ENCODE measurements at places on chromosomes 13 and 19.

- DNase-seq = no peak
These were observed 837 bp downstream of the GNA15 start for GRCh38 chr19:3136684-3137055.

DNA sequence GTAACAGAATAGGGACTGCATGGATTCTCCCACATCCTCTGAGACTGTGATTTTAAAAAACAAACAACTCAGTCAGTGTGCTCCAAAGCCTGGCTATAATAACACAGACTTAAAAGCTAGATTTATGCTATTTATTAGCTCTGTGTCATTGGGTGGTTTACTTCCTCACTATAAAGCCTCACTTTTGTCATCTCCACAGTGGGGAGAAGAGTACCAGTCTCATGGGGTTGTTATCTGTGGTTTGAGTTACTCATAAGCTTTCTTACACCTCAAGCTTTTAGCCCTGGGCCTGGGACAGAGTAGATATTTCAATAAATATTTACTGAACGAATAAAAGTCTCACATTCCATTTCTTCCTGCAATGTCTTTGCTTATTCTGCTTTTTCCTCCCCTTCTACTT lies 5.3 kb downstream of the RNASEH2B start:
- no peak for DNase-seq

DNA sequence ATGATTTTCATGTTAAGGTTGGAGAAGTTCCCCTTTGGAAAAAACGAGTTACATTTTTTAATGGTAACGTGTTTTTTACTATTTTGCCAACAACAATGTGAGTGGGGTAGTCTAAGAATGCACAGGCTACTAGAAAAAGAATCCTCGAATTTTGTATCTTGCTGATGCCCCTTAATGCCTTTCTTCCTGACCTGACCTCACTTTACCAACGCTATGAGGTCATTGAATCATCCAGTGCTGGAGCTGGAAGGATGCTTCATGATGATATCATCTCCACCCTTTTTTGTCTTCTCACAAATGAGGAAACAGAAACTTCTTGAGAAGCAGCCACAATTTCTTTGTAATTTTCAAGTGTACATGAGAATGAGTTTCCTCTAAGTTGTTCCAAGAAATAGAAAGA lies 8.2 kb upstream of the UBL3 start:
- no peak for DNase-seq

GRCh38 chr13:56314765-56315164 lies 826.0 kb upstream of the PRR20A start:
- DNase-seq = no peak

DNA sequence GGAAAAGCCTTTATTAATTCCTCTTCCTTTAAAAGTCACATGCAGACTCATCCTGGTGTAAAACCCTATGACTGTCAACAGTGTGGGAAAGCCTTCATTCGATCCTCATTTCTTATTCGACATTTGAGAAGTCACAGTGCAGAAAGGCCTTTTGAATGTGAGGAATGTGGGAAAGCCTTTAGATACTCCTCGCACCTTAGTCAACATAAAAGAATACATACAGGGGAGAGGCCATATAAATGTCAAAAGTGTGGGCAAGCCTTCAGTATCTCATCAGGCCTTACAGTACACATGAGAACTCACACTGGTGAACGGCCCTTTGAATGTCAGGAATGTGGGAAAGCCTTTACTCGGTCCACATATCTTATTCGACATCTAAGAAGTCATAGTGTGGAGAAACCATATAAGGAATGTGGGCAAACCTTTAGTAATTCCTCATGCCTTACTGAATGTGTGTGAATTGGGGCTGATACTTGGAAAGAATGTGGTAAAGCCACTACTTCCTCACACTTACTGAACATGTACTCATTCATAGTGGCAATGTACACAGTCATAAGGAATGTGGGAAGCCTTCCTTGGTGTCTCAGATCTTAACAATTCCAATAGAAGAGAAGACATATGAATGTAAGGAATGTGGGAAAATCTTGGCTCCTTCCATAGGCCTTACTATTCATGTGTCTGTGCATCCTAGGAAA lies 18.8 kb downstream of the ZNF559 start:
- no peak for DNase-seq

DNA sequence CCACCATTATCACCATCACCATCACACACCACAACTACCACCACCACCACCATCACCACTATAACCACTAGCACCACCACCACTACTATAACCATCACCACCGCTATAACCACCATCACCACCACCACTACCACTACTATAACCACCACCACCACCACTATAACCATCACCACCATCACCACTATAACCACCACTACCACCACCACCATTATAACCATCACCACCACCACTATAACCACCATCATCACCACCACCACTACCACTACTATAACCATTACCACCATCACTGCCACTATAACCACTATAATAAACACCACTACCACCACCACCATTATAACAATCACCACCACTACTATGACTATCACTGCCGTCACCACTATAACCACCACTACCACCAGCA lies 173.2 kb downstream of the DCLK1 start:
- no peak for DNase-seq

DNA sequence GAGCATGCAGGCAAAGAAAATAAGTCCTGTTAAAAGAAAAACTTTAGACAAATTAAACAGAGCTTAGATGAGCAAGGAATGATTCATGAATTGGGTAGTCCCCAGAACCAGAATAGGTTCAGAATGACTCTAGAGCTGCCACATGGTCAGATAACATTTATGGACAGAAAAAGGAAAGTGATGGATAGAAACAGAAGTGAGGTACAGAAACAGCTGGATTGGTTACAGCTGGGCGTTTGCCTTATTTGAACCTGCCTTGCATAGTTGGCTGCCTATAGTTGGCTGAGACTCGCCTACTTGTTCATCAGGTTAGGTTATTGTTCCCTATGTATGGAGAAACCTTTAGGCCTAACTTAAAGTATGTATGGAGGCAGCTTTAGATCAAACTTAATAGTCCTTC lies 35.4 kb downstream of the WDFY2 start:
- no peak for DNase-seq

DNA sequence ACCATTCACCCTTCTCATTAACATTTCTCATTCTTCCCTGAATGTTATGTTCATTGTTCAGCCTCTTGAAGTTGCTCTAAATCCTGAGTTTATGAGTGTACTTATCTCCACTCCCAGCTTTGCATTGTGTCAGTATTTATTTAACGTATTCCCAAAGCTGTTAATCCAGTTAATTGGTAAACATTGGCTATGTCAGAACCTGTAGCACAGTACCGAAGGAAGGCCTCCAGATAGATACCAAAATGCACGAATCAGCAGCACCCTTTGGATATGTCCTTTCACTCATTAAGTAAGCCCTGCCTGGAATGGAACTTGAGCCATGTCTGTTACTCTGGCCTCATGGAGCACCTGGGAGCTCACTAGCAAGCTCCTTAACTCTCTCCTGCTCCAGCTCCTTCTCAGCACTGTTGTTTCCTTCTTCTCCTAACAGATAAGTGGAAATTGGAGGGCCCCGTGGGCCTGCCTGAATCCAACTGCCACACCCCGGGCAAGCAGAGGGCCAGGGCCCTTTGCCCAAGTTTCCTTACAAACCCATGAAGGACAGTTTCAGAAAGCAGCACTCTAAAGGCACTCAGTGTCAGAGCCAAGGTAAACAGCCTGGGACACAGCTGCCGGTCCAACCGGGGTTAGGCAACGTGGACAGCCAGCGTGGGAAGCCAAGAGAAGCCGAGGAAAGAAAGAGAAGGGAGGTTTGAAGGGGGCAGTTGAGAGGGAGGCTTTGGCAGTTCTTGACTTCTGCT lies 155.0 kb upstream of the SERP2 start:
- no peak for DNase-seq

- no peak for DNase-seq
These were observed 92.1 kb downstream of the ABCC4 start for GRCh38 chr13:95209109-95209508.

GRCh38 chr19:56477429-56478338 lies 539 bp upstream of the ZNF667 start:
- DNase-seq = peak; percentile 31

GRCh38 chr19:30309176-30309575 lies 63.0 kb upstream of the ZNF536 start:
- DNase-seq = no peak

DNA sequence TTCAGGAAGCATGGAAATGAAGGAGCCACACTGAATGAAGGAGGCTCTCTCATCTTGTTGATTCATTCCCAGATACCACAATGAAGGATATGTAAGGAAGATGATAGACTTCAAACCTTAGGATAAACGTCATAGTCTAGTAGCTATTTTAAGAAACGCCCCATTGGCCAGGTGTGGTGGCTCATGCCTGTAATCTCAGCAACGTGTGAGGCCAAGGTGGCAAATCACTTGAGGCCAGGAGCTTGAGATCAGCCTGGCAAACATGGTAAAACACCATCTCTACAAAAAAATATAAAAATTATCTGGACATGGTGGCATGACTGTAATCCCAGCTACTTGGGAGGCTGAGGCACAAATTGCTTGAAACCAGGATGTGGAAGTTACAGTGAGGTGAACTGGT lies 17.1 kb upstream of the ZNF841 start:
- no peak for DNase-seq

GRCh38 chr19:48543121-48543710 lies 8.8 kb upstream of the SULT2B1 start:
- DNase-seq = no peak

- no peak for DNase-seq
These were observed 2.7 kb downstream of the SPINT2 start for GRCh38 chr19:38266981-38267597.

- no peak for DNase-seq
These were observed 3.2 kb downstream of the RASL11A start for GRCh38 chr13:27273658-27274425.

DNA sequence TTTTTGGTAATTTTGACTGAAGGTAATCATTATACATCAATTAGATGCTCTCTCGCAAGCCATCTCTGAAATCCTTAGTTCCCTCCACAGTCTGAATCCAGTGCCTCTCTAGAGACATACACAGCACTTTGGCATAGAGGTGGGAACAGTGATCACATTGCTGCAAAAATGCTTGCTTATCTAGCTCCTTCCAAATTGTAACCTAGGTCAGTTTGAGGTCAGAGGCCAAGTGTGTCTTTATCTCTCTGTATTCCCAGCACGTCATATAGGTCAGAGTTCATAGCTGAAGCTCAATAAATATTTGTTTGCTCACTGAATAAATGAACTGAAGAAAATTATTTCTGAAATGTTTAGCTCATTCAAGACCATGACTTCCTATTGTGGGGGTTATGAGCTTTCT lies 462.5 kb downstream of the DIAPH3 start:
- DNase-seq = no peak

DNA sequence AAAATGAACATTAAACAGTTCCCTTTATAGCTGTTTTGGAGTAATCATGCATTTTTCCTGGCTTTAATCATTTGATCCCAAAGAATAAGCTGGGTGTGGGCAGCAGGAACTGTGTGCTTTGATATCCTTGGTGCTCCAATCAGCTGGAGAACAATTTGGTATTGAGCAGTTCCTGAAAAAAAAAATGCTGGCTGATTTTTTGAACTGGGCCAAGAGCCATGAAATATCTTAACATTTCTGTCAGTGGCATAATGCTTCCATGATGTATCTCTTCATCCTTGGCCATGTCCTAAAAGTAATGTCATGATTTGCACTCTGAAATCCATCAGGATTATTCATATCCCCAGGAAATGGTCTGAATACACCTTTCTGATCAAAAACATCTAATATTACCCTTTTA lies 134.7 kb downstream of the LHFPL6 start:
- no peak for DNase-seq

DNA sequence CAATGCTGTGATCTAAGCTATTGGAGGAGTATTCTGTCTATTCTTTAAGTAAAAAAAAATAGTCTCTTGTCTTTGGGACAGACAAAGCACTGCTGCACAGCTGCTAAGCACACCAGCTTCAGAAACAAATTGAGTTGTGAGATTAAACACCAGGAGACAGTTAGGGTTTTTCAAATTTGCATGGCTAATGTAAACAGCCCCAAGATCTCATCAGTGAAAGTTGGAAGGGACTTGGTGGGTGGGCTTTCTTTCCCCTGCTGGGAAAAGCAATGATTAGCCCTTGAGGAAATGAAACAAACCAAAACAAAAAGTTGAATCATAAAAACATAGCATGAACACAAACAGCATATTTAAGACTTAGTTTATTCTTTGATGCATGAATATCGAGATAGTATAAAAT lies 143.6 kb upstream of the SLITRK1 start:
- no peak for DNase-seq

DNA sequence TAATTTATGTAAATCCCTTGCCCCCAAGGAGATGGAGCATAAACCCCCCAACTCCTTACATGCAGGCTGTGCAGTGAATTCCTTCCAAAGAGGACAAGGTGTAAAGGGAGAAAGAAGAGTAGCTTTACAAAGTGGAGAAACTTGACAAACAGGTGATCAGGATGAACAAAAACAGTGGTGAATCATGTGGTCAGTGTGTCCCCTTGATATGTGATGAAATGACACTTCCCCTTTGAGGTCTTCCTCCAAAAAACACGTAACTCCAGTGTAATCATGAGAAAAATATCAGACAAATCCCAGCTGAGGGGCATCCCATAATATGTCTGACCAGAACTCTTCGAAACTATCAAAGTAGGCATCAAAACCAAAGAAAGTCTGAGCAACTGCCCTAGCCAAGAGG lies 29.5 kb upstream of the AKT2 start:
- DNase-seq = no peak

DNA sequence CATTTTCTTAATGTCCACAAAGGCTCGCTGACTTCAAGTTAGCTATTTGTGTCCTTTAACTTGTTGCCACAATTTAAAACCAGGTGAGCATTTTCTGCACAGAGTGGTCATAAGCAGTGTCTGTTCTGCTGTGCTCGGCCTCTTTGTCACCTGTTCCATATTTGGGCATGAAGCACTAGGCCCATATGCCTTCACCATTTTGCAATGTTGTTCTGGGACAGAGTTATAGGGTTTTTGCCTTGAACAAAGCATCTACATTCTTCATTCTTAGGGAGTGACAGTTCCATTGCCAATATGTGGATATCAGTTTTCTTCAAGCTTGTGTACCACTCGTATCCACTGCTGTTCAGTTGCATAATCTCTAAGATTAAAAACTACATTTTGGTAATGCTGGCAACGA lies 56.1 kb downstream of the LRCH1 start:
- no peak for DNase-seq

- no peak for DNase-seq
These were observed 50.2 kb upstream of the TPM4 start for GRCh38 chr19:16026131-16026530.

GRCh38 chr19:4284176-4284958 lies 5.3 kb downstream of the SHD start:
- no peak for DNase-seq

GRCh38 chr19:2609389-2610116 lies 92.9 kb downstream of the GNG7 start:
- DNase-seq = no peak

- DNase-seq = no peak
These were observed 40.8 kb downstream of the RCBTB2 start for GRCh38 chr13:48492096-48492440.

DNA sequence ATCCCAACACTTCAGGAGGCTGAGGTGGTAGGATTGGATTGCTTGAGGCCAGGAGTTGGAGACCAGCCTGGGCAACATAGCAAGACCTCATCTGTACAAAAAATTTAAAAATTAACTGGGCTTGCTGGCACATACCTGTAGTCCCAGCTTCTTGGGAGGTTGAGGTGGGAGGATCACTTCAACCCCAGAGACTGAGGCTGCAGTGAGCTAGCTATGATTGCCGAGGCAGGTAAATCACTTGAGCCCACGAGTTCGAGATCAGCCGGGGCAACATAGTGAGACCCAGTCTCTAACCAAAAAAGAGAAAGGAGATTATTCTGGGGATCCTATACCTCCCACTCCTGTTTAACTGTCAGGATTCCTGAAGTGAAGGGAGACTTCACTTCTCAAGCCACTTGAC lies 16.4 kb upstream of the GARRE1 start:
- no peak for DNase-seq

All from stimulated activated CD8-positive, alpha-beta memory T cell treated with anti-CD3 and anti-CD28 coated beads, Interleukin-7, amount 100 ng/mL, for 24 hours (primary cell).